ENCODE measurements at places on chromosomes 11 and 22.

DNA sequence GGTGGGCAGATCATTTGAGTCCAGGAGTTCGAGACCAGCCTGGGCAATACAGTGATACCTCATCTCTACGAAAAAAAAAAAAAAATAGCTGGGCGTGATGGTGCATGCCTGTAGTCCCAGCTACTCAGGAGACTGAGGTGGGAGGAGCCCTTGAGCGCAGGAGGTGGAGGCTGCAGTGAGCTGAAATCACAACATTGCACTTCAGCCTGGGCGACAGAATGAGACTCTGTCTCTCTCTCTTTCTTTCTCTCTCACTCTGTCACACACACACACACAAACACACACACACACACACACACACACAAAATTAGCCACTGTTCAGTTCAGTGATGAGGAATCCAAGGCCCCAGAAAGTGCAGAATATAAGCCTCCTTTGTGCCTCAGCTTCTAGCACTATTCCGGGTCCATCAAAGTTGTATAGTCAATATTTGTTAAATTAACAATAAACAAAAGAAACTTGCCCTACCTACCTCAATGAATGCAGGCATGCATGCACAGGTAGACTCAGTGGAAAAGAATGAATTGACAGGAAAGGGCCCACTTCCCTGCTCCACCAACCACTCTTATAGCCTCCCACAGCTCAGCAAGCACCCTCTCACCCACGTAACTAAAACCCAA, 3.9 kb upstream of the SMIM35 start:
- DNase-seq, result no peak

DNA sequence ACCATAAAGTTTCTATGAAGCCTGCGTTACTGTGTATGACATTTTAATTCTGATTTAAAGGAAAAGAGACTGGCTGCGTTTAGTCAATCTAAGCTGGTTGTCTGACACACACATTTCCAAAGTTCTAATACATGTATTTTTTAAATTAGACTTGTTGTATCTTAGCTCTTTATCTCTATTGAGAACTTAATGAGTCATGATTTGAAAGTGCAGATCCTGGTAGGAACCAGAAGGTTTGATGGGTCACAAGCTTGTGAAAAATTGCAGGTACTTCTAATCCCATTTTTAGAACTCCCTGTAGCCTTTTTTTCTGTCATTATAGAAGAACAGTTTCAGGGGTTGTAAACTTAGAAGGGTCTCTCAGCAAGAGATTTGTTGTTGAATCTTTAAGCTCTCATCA, 210.3 kb downstream of the DDX10 start:
- no peak for DNase-seq

GRCh38 chr11:125102510-125102909, 8.9 kb downstream of the TMEM218 start:
- DNase-seq, result no peak

DNA sequence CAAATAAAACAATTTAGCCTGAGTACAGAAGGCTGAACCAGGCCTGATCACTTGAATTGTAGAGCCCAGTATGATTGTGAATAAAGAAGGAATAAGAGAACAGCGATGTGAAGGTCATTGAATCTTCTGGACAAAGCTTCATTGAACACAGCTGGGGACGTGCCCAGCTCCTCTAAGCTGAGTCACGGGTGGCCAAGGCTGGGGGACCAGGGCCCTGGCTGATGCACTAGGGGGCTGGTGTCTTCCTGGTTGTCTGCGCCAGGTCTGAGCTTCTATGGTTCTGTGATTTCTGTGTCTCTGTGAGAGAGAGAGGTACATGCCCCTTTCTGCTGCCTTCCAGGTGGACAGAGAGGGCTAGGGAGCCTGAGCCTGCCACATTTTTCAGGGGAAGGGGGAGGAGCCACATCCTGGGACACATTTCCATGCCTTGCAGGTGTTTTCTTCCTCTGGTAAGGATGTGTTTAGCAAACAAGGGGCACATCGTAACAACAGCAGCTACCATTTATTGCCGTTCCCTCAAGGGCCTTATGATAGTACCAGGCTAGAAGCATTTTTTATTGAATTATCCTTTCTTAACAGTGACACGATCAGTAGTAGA, 135.7 kb downstream of the C11orf91 start:
- no peak for DNase-seq

GRCh38 chr11:2835296-2835695, 50.3 kb downstream of the CDKN1C start:
- DNase-seq, result no peak

DNA sequence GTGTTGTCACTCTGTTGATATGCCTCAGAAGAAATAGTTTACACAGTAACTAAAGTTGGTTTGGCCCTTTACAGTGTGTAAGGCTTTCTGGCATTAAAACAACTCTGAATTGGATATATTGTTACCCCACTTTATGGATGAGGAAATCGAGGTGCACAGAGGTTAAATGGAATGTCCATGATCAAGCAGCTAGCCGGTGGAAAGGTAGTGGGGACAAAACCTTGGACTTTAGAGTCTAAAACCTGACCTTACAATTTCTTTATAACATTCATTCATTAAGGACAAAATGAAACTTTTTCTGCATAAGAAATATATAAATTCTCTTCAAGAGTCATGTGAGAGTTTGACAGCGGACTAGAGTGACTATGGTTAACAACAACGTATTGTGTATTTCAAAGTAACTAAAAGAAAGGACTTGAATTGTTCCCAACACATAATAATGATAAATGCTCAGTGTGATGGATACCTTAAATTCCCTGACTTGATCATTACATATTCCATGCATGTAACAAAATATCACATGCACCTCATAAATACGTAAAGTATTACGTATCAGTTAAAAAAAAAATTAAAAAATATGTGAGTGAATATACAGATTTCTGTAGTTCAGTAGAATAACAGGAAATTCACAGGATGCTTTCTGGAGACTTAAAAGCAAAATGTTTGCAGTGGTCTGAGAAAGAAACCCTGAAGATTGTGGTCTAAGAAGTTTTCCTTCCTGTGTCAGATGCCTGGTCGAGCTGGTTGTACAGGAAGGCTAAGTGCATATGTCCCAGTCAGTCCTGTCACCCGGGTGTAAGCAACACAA, 51.0 kb downstream of the TEAD1 start:
- no peak for DNase-seq

DNA sequence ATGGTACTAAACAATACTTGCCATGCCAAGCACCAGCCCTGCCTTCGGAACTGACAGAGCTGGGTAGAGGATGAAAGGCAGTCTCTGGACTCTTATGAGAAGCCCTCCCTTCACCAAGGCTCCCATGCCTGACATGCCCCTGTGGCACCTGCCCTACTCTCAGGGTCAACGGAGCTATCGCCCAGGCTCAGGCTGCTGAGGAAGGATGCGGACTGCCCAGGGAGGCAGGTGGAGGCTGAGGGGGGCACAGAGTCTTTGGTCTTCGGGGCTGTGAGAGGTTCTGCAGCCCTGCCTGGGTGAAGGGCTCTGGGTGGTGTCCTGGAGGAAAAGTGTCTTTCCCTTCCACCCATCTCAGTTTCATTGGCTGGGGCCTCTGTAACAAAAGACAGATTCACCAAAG, 290.8 kb upstream of the B3GAT1 start:
- DNase-seq, result no peak

DNA sequence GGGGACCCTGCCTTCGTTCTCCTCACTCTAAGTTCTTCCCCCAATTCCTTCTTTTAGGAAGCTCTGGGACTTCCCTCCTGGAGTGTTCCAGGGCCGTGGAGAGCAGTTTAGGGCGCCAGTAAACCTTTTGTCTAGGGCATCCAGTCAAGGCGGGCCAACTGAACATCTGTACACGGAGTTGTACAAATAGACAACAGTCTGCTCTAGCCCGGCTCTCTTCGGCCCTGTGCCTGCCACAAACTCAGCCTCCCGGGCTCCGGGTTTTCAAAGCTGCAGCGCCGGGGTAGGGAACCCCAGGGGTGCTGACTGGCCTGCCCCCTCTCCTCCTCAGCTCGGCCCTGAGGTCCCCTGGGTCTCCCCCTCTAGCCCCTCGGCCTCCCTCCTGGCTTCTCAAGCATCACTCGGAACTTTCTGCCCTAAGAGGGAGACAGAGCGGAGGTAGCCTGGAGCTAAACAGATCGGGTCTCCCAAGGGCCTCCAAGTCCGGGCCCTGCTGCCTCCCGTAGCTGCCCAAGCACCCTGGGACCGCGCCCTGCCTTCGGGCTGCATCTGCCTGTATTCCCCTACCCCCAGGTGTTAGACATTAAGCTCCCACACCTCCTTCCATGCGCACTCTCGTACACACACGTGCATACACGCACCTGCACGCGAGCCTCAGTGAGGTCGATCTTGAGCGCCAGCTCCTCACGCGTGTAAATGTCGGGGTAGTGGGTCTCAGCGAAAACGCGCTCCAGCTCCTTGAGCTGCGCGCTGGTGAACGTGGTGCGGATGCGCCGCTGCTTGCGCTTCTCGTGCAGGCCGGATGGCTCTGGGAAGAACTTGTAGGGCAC, 3.3 kb downstream of the PHOX2A start:
- no peak for DNase-seq

- no peak for DNase-seq
Measured at GRCh38 chr22:20865875-20866445, 7.2 kb downstream of the SNAP29 start.
